ENCODE measurements at places on chromosomes 11 and 22. TPM values are rescaled to one million over a fixed set of nuclear protein-coding genes. Genes with fewer than 3 reads are reported as not detected.
A peak's percentile ranks its signal among the peaks of the same experiment; 100 is the strongest.

Gene HBG1
- not detected for total RNA-seq

Gene BRSK2
- total RNA-seq, result not detected

Gene APOBEC3C
- total RNA-seq, result 4.1 TPM

Gene APOA5
- total RNA-seq, result not detected

Gene MIAT
- 0.64 TPM for total RNA-seq

Gene LYVE1
- total RNA-seq, result not detected

Gene VSIG2
- total RNA-seq, result 2.0 TPM

Gene LIF
- total RNA-seq, result under 0.01 TPM

Gene BIK
- 56.8 TPM for total RNA-seq

DNA sequence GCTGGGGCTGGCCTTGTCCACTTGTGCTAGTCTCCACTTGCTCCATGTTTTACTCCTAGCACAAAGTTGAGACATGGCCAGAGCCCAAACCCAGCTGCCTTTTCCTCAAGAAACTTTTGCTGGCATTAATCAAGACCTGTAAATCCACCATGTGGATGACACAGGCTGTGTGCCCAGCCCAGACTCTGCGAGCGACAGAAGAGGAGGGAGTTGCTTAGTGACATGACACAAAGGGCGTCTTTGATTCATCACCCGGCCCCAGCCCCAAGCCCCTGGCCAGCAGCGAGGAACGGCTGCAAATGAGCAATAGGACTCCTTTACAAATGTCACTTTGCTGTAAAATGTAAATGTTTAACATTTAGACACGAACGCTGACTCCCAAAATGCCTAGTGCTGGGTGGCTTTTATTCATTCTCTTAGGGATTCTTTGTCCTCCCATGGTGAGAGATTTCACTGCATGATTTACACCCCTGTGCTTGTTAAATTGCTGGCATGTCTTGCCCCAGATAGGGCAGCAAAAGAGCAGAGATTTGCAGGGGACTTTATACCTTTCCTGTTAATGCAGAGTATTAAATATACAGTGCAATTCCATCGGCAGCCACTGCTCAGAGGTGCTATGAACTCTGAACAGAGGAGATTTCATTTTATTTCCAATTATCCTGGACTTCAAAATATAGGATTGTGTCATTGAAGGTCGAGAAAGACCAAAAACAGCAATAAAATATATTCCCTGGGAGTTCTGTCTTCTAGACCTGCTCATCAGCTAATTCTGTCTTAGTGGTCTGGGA is 263.6 kb upstream of the NCAM1 start:
- no peak for DNase-seq

DNA sequence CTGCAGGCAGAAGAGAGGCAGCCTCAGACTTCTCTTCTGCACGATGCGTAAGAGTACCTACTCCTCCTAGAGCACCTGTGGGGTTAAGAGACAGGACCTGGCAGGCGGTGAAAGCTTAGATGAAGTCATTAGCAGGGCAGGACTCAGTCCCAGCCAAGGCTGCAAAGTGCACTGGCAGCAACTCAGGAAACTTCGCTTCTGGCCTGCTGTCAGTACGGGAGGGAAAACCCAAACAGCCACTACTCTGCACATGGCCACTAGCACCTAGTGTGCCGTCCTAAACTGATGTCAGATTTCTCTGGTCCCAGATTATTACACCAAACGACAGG is 8.8 kb upstream of the KLHL35 start:
- DNase-seq, result peak; percentile 35

DNA sequence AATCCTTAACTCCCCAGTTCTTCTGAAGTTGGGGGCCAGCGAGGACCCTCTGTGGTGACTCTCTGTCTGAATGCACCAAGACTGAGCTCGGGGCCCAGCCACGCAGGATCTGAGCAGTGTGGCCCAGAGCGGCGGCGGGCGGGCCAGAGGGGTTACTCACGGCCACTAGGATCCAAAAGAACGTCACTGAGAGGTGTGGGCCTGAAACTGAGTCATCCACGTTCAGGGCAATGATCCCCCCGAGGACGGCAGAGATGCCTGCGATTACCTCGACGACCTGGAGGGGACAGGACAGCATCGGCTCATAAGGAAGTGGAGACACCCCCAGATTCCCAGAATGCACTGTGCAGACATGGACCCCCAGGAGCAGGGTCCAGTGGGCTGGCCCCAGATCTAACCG is 11.2 kb downstream of the MLC1 start:
- DNase-seq, result no peak

- DNase-seq, result no peak
These were observed 464.7 kb downstream of the INSC start for GRCh38 chr11:15579287-15580001.

DNA sequence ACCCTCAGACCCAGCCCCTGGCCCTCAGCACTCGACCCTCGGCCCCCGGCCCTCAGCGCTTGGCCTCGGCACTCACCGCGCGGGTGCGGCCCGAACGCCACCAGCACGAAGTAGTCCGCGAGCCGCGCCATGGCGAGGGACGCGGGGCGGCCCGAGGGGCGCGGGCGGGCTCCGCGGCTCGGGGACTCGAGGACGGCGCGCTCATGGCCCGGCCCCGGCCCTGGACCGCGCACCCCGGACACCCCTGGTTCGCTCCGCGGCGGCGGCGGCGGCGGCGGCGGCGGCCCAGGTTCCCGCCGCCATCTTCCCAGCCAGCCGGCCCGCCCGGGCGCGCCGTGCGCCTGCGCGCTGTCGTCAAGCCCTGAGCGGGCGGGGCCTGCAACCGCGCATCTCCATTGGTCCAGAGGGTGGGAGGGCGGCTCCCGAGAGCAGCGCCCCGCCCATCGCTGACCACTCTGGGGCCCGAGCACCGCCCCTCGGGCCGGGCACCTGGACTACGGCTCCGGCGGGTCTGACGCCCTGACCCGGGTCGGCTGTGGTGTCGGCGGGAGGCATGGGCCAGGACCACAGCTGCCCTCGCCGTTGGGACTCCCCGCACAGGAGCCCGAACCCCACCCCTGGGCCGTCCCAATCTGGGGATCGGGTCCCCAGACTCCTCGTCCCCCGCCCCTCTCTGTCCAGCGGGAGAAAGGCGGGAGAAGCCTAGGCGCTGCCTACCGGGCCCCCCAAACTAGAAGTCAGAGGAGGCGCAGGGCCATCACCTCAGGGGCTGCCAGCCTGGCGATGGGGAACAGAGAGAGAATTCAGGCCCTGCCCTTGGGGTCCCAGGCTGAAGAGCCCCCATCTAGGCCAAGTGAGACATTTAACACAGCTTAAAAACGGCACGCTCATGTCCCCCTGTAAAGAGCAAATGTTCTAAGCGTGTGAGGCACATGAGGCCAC is at the start of gene SBF1:
Gene SBF1, minus strand, starts transcription at position 326 of the 942 bp plus-strand sequence. Its CDS starts 195 bp downstream, at position 131.
- peak; percentile 70 for DNase-seq

- peak; percentile 35 for DNase-seq
These were observed 621 bp downstream of the KCNC1 start for GRCh38 chr11:17734986-17735817.

DNA sequence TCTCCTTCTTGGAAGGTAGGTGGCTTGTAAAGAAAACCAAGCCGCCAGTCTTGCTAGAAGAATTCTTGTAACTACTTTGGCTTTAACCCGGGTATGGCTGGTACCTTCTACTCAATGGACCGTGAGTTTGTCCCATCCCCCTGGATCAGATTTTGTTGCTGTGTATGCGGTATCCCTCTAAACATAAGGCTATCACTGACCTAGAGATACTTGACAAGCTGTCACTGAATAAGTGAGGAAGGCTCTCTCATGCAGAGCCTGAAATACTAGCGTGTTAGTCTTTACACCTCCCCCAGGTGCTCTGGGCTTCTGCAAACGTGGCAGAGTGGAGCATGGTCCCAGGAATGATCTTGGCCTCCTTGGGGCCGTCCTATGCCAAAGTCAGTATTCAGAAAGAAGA is 34.5 kb downstream of the GLB1L2 start:
- no peak for DNase-seq

DNA sequence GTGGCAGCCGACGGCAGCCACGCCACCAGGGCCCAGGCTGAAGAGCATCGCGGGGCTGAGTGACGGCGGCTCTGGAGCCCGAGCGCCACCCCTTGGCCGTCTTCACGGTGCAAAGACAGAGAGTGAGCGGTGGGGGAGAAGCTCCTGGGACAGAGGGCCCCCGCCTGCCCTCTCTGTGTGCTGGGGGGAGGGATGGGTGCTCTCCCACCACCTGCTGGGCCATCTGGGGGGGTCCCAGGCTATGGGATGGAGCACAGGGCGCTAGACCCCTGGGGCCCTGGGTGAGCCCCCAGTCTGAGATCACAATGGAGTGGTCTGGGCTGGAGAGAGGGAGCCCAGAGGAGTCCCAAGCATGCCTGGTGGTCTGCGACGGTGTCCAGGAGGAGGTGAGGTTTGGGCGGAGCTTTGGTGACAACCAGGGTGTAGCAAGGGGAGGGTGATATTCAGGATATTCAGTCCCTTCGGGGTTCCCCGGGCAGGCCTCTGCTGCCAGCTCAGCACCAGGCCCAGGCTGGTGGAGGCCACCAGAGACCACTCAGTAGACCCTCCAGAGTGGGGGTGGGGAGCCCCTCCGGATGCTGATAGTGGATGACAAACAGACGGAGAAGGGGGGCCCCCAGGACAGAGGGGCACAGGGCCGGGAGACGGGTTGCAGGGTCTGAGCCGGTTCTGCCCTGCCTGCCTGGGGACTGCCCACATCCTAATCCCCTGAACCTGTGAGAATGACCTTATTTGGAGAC is 78.1 kb upstream of the PRR5 start:
- peak; percentile 4 for DNase-seq

- DNase-seq, result peak; percentile 32
These were observed 16.0 kb upstream of the B4GALNT4 start for GRCh38 chr11:353179-353873.

DNA sequence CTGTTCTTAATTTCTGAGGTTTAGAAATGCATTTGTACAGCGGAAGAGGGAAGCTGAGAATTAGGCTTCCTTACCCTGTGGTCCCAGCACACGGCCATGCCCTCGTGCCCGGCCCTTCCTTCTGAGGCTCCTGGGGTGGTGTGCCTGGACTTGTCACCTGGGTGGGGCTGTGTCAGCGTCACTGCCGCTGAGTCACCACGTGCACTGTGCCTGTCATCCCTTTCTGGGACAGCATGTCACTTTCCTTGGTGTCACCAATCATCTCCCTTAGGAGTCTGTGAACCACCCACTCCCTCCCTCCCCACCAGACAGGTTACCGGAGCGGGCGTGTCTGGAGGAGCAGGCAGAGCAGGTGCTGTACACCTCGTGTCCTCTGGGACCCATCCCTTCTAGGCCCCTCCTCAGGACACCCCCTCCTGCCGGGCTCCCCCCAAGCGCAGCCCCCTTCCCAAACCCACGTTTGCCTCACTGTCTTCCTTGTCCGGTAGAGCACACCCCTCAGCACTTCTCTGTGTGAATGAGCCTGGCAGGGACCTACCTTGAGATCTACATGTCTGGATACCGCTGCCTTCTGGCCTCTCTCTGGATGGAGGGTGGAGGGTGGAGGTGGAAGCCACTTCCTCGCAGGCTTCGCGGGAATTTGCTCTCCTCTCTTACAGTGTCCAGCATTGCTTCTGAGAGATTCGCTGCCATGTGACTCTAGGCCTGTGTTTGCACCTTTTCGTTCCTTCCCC is 367.6 kb downstream of the TBC1D22A start:
- peak; percentile 65 for DNase-seq
